ENCODE measurements at places on chromosomes 12 and 14. TPM values are rescaled to one million over a fixed set of nuclear protein-coding genes. Genes with fewer than 3 reads are reported as not detected.

AVPR1A gene
- total RNA-seq = not detected

C12orf57 gene
- total RNA-seq = 277 TPM

FAM181A gene
- not detected for total RNA-seq

KLRD1 gene
- not detected for total RNA-seq

RNF212B gene
- not detected for total RNA-seq

RCOR1 gene
- total RNA-seq = 26.2 TPM

OR6C2 gene
- not detected for total RNA-seq

IL22 gene
- not detected for total RNA-seq

SP7 gene
- total RNA-seq = not detected

NELL2 gene
- not detected for total RNA-seq

RNASE7 gene
- total RNA-seq = not detected

GRIP1 gene
- total RNA-seq = 7.8 TPM

TMPRSS12 gene
- not detected for total RNA-seq

GARIN6 gene
- total RNA-seq = not detected

SIX6 gene
- total RNA-seq = not detected

PTHLH gene
- total RNA-seq = 34.4 TPM

DNAJC22 gene
- 19.7 TPM for total RNA-seq

CMKLR1 gene
- not detected for total RNA-seq

CHMP4A gene
- 78.6 TPM for total RNA-seq

C12orf54 gene
- not detected for total RNA-seq

DPPA3 gene
- total RNA-seq = not detected

KRT79 gene
- total RNA-seq = 0.21 TPM

TAS2R42 gene
- total RNA-seq = not detected

RNASE3 gene
- total RNA-seq = not detected
